Mammary microvascular endothelial cell (primary cell): ENCODE measurements at places on chromosomes 11 and 22. TPM values are rescaled to one million over a fixed set of nuclear protein-coding genes. Genes with fewer than 3 reads are reported as not detected.

OR5D18 gene
- total RNA-seq = not detected in 2 replicates

IGSF9B gene
- 0.67 TPM in 1 of 2 replicates, not detected in the other for total RNA-seq

OVCH2 gene
- not detected in 2 replicates for total RNA-seq

OR5B21 gene
- total RNA-seq = not detected in 2 replicates
